GM04503 (cell line): ENCODE measurements at places on chromosomes 16 and 17.

GRCh38 chr17:2841606-2842005 lies 45.4 kb downstream of the RAP1GAP2 start:
- DNase-seq = no peak

DNA sequence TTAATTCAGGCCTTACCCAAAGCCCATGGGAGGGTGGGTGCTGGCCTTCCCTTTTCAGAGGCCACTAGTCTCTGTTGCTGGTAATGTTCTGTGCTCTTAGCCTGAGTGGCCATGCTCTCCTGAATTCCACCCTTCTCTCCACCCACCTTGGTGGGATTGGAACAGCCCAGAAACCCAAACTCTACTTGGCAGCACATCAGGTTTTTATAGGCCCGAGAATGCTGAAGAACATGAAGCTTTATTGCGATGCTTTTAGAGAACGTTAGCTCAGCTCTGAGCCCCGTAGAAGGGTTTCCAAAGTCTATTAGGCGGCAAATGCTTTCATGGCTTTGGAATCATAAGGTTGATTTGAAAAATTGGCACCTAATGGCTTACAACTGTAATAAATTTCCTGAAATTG lies 209.3 kb downstream of the MSI2 start:
- DNase-seq = no peak

DNA sequence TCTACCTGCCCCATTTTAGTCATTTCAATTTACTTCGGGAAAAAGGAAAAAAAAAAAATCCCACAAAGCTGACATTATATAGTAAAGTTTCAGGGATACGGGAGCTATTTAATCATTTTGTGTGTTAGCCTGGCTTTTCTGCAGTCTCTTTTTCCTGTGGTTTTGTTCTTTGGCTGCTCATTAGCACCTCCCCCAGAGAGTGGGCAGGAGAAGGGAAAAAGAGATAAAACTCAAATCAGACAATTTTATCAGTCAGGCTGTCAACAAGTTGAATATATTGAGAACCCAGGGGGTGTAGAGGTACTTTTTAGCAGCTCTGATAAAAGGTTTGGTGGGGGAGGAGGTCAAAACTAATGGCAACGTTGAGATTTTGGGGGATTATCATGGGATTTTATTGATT lies 559.0 kb upstream of the PSMD7 start:
- no peak for DNase-seq

DNA sequence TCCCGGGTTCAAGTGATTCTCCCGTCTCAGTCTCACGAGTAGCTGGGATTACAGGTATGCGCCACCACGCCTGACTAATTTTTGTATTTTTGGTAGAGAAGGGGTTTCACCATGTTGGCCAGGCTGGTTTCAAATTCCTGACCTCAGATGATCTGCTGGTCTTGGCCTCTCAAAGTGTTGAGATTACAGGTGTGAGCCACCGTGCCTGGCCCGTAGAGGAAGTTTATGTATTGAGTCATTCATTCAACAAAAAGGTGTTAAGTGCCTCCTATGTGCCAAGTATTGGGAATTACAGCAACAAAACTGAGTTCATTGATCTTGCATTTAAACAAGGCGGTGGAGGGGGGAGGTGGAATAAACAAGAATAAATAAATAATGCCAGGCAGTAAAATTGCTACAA lies 10.2 kb upstream of the CNOT1 start:
- DNase-seq = no peak

- DNase-seq = peak; percentile 59
These were observed 3.9 kb upstream of the NLRC5 start for GRCh38 chr16:56985288-56985961.

GRCh38 chr16:69386596-69386995 lies 789 bp upstream of the TERF2 start:
- no peak for DNase-seq

DNA sequence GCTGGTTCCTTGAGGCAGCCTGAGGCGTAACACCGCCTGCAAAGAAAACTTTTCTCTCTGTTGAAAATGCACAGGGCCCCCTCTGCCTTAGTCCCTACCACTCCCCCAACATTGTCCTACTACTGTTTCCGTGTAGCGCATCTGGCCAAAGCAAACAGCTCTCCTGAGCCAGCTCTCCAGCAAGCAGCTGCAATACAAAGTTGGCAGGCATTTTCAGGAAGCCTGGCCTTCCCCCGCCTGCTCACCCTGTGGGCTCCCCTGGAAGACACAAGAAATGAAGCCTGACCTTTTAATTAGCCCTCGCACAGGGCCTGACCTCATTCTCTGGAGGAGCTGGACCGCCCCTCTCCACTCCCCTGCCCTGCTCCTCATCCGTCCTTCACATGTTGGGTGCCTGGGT lies 66.7 kb downstream of the SOX9 start:
- DNase-seq = no peak

- DNase-seq = no peak
These were observed 45.6 kb downstream of the CHD9NB start for GRCh38 chr16:53007095-53007494.

DNA sequence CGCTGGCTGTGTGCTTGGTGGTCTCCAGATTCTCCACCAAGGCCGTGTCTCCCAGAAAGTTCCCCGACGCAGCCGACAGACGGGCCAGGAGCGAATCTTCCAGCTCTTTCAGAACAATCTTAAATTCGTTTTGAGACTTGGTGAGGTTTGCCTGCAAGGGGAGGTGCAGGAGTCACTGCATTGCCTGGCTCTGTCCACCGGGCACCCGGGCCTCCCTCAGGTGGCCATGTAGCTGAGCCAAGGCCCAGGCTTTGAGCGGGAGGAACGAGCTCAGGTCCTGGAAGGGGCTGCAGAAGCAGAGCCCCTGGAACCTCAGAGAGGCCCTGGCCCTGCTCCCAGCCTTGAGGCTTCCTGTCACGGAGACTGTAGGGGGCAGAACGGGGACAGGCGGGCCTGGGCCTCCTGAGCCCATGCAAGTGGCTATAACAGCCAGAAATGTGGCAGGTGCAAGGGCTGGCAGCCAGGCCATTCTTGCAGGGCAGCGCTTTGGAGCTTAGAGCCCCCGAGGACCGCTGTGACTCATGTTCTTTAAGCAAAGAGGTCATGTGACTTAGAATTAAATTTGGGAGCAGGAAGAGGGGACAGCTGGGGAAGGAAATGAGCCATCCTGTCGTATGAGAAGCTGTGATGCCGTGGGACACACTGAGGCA lies 72.4 kb downstream of the PGS1 start:
- DNase-seq = no peak

GRCh38 chr17:78745407-78746088 lies 36.5 kb downstream of the CYTH1 start:
- no peak for DNase-seq

DNA sequence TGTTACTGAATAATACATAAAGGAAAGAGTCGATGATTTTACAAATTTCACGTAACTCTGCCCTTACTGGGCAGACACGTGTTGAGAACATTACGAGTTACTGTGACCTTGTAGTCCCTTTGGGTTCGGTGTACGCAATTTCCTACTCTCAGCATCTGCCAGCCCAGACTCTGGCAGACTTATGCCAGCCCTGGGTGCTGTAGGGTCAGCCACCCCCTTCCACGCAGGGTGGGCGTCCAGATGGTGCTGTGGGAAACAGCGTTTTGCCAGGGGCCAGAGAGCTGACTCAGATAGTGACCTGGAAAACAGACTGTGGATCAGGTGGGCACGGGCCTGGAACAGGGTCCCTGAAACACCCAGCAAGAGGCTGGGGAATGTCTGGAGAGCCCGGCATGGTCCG lies 148.9 kb downstream of the RPTOR start:
- no peak for DNase-seq

GRCh38 chr16:28167221-28167620 lies 44.5 kb downstream of the XPO6 start:
- DNase-seq = no peak

GRCh38 chr16:73599870-73600269 lies 551.9 kb upstream of the ZFHX3 start:
- no peak for DNase-seq

DNA sequence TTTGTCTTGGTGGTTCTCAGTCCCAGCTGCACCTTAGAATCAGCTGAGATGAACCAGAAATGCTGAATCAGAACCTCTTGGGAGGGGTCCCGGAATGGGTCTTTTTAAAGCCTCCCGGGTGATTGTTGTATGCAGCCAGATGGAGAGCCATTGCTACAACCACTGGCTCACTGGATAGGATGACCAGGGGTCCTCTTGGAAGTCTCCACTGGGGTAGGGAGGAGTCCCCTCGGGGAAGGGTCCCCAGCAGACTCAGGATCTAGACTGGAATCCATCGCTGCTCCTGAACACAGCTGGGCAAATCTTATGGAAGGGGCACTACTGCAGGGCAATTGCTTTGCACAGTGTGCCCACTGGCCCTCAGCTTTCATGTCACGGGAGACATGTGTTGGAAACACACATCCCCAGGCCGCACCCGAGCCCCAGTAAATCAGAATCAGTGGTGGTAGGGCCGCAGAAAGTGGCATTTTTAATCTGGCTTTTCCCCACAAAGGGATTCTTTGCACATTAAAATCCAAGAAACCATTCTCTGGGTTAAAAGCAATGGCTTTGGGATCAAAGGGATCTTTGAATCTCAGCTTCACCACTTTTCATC lies 117.3 kb downstream of the IRX5 start:
- no peak for DNase-seq

GRCh38 chr17:18332909-18333489 lies 17.9 kb downstream of the SMCR8 start:
- no peak for DNase-seq
